ENCODE measurements at places on chromosomes 1 and 21.

DNA sequence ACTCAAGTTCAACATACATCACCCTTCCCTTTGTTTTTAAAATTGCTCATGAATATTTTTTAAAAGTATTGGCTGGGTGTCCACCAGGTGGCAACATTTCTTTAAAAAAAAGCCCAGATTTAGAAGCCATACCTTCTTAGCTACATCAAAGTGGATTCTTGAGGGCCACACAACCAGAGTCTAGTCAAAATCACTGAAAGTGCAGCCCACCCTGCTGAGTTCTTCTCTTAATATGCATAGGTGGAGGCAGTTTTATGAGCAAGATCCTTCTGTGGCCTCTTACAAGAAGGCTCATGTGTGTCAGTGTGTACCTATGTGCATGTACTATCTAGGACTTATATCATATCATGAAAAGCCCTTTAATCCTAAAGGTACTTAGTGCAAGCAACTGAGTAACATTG, 16.9 kb upstream of the GNG12 start:
- no peak for DNase-seq

GRCh38 chr1:18948048-18948912, 8.2 kb downstream of the IFFO2 start:
- no peak for DNase-seq

DNA sequence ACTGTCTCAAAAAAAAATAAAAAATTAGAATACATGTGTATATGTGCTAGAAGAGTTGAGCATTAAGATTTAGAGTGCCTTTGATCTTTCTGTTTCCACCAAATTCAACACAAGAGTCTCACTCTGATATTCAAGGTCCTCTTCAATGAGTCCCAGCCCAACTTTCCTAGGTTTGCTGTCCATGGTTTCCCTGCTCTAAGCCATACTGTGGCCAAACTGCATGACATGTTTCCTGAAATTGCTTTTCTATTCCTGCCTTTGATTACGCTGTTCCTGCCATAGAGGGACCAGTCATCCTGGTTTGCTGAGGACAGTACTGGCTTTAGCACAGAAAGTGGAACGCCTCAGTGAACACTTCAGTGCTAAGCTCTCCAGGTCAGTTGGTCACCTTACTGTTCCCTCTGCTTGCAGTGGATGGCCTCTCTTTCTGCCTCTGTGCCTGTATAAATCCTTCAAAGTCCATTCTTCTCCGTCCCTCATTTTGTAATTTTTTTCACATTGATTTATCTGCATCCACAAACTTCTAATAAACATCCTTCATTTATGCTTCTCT, 305.9 kb upstream of the PROX1 start:
- no peak for DNase-seq

GRCh38 chr1:109816175-109816811, 52.6 kb upstream of the EPS8L3 start:
- no peak for DNase-seq

- DNase-seq: no peak
Measured at GRCh38 chr1:23100074-23100748, 68.4 kb downstream of the LUZP1 start.

GRCh38 chr1:236638945-236639344, 34.6 kb upstream of the HEATR1 start:
- no peak for DNase-seq

- no peak for DNase-seq
Measured at GRCh38 chr1:62528015-62528414, 69.3 kb upstream of the ANGPTL3 start.

GRCh38 chr1:208923946-208924720, 659.4 kb upstream of the CAMK1G start:
- no peak for DNase-seq

DNA sequence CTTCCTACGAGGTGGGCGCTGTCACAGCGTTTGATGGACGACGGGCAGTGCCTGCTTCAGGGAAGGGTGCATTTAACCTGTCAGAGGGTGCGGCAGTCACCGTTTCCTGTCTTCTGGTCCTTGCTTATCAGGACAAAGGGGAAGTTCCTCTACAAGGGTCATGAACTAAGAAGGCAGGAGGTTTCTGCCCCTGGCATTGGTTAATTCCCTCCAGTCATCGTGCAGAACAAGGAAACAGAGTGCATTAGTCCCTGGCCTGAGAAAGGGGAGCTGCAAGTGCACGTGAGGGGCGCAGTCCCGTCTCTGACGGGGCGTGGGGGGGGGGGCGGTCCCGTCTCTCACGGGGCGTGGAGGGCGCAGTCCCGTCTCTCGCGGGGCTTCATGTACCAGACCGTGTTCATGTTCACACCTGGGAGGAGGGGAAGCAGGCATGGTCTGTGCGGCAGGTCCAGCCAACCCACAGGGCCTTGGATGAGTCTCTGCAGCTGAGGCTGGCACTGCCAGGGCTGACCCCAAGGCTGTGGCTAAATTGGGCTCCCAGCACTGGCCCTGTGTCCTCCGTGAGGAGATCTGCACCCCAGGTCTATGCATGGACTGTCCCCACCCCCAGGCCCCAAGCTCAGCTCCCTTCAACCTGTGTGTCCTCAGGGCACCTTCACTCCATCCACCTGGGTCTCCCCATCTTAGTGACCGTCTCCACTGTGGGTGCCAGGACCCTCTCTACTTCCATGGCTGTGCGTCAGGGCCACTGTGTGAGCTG, 89.2 kb upstream of the COL6A1 start:
- DNase-seq: no peak

DNA sequence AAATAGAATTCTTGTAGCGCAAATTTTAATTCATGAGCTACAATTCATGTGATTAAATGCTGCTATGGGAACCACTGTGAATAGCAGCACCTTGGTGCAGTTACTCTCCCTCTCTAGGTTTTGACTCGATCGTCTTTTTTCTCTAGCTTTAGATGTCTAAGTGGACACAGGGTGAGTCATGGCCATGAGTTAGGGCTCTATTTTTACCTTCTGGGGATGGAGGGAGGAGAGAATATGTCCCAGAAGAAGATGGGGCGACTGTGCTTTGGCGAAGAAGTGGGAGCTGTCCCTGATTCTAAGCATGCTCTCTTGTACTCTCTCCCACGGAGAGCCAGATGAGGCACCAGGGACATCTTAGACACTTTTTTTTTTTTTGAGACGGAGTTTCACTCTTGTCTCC, 1.6 kb upstream of the OR2B11 start:
- DNase-seq: no peak

- no peak for DNase-seq
Measured at GRCh38 chr1:157004806-157005205, 40.7 kb downstream of the ARHGEF11 start.

DNA sequence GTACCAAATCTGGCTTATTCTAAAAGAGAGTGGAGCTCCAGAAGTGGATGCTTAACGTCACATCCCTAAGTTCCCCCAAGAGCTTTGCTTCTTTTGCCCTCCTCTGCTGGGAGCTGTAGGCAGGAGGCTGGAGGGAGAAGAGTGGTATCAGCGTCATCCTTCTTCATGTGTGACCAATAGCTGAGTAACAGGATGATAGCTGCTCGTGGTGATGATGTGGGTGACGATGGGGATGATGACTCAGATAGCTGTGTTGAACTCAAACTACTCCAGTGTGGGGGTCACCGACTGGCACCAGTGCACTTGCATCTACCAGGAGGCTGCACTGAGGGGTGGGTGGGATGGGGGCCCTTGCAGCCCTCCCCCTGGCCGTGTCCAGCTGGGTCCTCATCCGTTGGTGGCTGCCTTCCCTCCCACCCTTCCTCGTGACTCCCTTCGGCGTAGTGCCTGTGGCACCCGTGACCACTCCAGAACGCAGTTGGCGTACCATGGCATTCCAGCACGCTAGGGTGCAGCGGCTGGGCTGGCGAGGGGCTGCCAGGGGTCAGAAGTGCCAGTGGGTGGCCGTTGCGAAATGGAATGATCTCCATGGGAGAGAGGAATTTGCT, 1.1 kb downstream of the IGFN1 start:
- no peak for DNase-seq

DNA sequence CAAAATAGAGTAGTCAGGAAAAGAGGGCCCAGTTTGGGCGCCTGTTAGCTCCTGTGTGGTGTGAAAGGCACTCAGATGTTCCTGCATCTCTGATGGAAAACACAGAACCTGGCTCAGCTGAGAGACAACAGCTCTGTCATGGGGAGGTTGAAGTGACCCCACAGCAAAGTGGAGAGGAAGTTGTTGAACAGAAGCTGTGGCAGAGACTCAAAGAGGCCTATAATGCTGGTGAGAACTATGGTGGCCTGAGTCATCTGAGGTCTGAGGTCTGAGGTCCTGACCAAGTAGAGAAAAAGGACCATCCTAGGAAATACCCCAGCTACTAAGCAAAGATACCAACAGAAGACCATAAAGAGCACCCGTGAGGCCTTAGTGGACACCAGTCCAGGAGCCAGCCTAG, 45.6 kb upstream of the JAK1 start:
- DNase-seq: no peak

DNA sequence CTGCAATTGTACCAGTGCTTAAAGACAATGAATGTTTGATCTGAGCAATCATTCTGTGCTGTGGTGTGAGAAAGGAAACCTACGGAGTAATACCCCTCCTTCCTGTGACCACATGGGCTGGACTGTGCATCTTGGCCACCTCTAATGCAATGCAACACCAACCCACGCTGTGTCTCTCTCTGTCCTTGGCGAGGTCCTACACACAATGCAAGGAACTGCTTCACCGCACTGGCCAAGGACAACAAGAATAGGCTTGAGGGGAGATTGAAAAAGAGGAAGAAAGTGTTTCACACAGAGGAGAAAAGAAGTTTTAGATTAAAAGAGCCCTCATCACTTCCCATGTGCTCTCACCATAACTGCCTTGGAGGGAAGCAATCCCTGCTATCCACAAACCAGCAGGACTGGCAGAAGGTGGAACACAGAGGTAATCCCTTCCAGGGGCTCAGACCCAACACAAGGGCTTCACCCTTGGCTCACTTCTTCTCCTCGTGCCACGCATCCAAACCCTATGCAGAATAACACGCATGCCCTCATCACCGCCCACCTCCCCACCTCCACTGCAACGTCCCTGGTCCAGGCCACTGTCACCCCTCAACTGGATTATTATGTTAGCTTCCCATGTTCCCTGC, 112.5 kb upstream of the ERG start:
- DNase-seq: no peak

GRCh38 chr1:18938008-18938706, 18.3 kb downstream of the IFFO2 start:
- DNase-seq: no peak

- no peak for DNase-seq
Measured at GRCh38 chr1:53134961-53135734, 7.3 kb downstream of the SLC1A7 start.

GRCh38 chr1:12052008-12052573, 11.0 kb upstream of the TNFRSF8 start:
- DNase-seq: no peak

DNA sequence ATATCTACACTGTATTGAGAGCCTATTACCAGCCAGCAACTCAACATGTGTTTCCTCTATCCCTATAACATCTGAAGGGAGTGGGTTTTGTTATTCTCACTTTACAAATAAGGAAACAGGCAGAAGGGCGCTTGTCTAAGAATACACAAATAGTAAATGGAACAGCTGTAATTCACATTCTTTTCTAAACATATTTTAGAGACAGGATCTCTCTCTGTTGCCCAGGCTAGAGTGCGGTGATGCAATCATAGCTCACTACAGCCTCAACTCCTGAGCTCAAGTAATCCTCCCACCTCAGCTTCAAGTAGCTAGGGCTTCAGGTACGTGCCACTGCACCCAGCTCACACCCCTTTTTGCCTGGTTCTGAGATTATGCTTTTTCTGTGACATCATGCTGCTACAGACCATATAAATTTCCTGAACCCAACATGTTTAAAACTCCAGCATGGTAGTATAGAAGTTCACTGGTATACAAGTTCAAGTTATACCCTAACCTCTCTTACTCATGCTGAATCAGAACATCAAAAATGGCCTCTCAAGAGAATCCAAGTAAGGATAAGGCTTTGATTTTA, 8.6 kb upstream of the TACSTD2 start:
- DNase-seq: no peak

DNA sequence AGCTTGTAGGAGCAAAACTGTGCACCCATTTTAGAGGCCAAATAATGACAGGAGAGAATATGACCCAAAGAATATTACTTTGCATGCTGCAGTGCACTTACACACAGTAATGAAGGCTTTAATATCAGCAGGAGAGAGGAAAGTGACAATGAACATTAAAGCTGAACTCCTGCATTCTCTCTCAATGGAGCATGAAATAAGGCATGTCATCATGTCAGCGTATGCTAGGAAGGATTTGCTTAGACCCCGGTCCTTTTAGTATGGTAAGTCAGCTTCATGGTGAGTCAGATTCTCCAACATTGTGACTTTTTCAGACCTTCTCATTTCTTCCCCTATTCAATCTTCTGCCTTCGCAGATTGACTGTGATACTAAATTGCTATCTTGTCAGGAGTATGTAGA, 210.7 kb upstream of the TMPRSS15 start:
- DNase-seq: no peak

DNA sequence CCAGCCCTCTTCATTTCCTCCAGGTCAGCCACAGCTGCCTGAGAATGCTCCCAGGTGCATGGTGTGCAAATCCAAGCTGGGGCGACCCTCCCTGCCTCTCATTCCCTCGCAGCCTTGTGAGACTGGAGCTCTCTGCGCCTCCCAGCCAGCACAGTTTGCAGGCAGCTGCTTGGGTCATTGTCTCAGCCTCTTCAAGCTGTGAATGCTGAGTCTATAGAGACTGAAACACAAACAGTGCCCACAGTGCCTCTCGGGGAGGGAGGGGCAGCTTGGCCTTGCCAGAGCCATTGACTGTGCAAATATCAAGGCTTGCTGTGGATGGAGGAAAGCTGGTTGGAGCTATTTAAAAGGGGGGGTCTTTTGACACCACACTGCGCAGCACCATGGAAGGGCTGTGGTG, 10.6 kb downstream of the PLXNA2 start:
- DNase-seq: no peak

DNA sequence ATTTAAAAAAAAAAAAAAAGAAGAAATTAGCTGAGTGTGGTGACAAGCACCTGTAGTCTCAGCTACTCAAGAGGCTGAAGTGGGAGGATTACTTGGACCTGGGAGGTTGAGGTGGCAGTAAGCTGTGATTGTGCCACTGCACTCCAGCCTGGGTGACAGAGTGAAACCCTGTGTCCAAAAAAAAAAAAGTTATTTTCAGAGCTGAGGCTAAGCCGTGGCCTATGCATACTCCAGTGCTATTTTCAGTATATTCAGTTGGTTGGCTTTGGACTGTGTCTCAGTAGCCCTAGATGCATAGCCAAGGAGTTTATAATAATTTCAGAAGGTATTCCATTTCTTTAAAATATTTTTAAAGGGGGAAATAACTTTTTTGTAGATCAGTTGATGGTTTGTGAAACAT, 140.5 kb upstream of the L1TD1 start:
- no peak for DNase-seq

- DNase-seq: no peak
Measured at GRCh38 chr1:232786845-232787455, 18.3 kb upstream of the MAP10 start.

Measured in urinary bladder (tissue), 4 donors.